ENCODE measurements at places on chromosomes 7 and 10.

DNA sequence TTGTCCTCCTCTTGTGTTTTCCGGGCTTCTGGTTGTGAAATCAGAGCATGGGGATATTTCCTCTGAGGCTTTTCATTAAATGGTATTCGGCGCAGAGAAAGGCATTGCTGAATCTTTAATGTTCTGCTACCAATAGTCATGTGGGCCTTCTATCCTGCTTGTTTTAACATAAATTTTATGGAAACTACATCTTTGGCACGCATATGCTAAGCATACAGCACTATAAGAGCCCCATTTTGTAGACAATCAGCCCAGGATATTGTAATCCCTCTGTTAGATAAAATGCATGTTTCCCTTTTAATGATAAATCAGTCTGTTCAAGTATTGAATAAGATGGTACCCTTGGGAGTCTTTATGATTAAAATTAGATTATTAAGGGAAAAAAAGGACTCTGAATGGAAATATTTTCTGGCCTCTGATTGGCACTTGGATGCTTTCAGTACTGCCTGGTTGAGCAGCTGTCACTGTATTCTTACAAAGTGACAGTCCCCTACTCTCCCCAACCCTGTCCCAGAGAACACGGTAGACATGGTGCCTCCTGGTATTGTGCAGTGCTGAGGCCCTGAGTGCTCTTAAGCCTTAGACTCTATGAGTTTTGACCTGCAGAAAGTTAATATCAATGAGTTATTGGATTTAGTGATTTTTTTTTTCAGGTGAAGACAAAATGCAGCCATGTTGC is 256.3 kb downstream of the POU6F2 start:
- DNase-seq: no peak

- DNase-seq: no peak
Measured at GRCh38 chr10:92486637-92487036, 87.3 kb downstream of the IDE start.

GRCh38 chr7:95684037-95684436 is 87.7 kb upstream of the PDK4 start:
- no peak for DNase-seq

DNA sequence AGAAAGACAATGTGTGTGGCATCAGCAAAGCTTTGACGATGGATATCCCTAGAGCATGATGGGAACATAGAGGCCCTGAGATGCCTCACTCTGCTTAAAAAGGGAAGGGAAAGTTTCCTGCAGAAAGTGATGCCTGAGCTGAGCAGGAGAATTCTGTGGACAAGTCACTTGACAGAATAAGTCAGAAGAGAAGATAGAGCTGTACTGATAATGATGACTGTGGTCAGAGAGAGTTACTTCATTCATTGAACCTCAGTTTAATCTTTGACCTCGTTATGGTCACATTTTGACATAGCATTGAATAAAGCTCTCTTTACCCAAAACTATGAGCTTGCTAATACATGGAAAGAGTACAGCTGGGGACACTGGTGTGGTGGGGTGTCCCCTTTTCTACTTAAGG is 7.6 kb downstream of the CUBN start:
- DNase-seq: no peak

GRCh38 chr10:97791824-97792721 is 20.3 kb upstream of the SFRP5 start:
- DNase-seq: peak; percentile 69

DNA sequence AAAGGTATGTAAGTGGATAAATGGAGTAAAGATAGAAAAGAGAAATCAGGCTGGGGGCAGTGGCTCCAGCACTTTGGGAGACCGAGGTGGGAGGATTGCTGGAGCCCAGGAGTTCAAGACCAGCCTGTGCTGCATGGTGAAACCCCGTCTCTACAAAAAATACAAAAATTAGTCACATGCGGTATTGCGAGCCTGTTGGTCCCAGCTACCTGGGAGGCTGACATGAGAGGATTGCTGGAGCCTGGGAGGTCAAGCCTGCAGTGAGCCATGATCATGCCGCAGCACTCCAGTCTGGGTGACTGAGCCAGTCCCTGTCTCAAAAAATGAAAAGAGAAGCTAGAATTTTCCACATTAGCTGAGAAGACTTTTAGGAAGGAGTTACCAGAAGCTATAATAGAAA is 14.8 kb downstream of the LCOR start:
- no peak for DNase-seq

- no peak for DNase-seq
Measured at GRCh38 chr7:92809760-92810573, 26.4 kb downstream of the CDK6 start.

GRCh38 chr10:54710918-54711317 is 90.1 kb downstream of the PCDH15 start:
- DNase-seq: no peak

- DNase-seq: no peak
Measured at GRCh38 chr10:128050936-128051335, 75.3 kb downstream of the MKI67 start.

DNA sequence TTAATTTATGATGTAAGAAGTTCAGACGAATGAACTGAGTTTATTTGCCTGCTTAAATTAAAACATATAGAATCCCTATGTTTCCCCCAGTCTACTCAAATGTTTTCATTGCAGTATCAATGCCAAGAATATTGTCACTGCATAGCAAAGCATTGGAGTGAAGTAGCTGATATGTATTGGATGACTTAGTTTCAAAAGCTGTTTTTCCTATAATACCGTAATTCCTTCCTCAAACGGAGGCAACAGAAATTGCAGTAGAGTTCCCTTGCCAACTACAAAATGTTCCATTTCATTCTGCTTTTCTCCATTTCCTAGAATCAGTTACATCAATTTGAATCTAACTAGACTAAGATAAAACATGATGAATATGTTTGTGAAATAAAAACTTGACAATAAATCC is 174.1 kb downstream of the CNTNAP2 start:
- no peak for DNase-seq

DNA sequence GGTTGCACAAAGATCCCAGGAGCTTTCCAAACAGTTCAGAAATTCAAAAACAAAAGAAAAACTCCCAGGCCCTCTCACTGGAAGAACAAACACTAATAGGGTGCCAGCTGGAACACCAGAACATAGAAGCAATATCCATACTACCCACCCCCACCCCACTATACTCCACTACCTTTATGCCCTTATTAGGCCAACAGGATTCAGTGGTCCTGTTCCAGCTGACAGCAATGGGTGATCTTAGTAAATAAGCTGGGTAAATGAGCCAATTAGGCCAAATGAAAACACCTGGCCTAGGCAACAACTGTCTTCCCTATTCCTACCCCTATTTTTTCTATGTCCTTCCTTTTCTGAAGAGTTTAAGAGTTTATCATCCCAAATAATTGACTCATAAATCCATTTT is 11.7 kb downstream of the NOC3L start:
- no peak for DNase-seq

GRCh38 chr7:124747072-124747471 is 18.5 kb downstream of the GPR37 start:
- no peak for DNase-seq

DNA sequence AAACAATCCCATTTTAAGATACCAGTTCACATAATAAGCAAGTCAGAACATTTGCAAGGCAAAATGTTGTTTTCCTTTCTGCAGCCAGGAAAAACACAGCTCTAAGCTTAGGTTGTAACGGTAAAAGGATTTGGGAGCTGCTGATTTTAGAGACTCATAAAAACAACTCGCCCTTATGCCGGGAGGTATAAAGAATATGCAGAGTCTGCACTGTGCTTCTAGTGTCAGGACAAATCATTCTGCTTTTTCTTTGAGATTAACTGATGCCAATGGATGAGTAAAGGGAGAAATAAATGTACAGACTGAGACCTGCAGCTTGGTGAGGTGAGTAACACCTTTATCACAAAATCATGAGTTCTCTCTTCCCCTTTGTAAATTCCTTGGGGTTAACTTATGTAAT is 2.0 kb upstream of the SFR1 start:
- DNase-seq: no peak

- no peak for DNase-seq
Measured at GRCh38 chr7:86978808-86979506, 80.5 kb downstream of the ELAPOR2 start.

GRCh38 chr10:1520909-1521565 is 216.3 kb downstream of the ADARB2 start:
- DNase-seq: no peak

GRCh38 chr10:126674741-126675515 is 4.4 kb upstream of the C10orf90 start:
- no peak for DNase-seq

- no peak for DNase-seq
Measured at GRCh38 chr7:149750122-149750845, 23.1 kb downstream of the ZNF467 start.

DNA sequence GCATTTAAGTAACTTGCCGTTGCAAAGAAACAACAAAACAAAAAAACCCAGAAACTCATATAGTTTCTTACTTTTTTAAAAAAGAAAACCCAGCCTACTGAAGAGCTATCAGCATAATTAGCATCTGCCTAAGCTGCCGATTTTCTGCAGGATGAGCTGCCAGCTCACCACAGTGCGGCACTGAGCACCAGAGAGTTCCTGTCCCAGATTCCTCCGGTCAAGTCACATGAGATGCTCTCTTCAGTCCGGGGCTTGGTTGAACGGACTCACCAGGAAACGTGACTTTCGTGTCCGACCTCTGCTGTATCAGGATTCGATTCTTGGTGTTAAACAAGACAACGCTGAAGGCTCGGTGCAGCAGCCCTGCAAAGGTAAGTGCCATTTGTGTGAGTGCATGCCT is 3.2 kb downstream of the IDI2 start:
- no peak for DNase-seq

DNA sequence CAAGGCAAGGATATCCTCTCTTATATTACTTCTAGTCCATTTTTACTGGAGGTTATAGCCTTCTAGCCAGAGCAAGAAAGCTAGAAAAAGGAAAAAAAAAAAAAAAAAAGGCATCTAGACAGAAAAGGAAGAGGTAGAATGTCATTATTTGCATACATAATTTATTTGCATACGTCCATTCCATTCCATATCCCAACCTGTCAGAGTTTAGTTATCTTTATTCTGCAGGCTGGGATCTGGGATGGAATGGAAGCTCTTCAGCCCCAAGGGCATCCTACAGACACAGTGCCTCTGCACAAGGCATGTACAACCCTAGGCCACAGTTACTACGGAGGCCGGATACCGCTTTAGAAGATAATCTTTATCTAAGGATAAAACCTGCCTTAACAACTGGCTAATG is 9.6 kb downstream of the CH25H start:
- no peak for DNase-seq

- DNase-seq: no peak
Measured at GRCh38 chr10:79394664-79395063, 47.4 kb downstream of the PPIF start.

GRCh38 chr7:11009631-11010030 is 36.0 kb downstream of the PHF14 start:
- DNase-seq: no peak

DNA sequence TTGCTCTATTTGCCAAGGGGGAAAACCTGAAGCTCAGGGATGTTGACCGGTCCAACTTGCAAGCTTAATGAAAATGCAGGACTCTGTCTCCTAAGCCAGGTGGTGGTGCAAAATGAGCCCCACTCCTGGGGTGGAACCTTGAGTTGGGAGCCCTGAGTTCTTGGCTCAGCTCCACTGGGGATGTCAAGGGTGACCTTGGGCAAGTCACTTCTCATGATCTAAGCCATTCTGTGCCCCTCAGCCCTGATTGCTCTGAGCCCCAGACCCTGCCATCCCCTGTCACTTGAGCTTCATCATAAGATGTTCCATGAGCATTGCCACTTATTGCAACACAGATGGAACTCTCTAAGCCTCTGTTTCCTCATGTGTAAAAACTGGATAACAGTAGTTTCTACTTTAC is 33.9 kb downstream of the MYL10 start:
- no peak for DNase-seq

- DNase-seq: no peak
Measured at GRCh38 chr10:113047963-113048781, 98.1 kb downstream of the TCF7L2 start.

GRCh38 chr7:47303695-47304453 is 278.0 kb downstream of the TNS3 start:
- DNase-seq: no peak

DNA sequence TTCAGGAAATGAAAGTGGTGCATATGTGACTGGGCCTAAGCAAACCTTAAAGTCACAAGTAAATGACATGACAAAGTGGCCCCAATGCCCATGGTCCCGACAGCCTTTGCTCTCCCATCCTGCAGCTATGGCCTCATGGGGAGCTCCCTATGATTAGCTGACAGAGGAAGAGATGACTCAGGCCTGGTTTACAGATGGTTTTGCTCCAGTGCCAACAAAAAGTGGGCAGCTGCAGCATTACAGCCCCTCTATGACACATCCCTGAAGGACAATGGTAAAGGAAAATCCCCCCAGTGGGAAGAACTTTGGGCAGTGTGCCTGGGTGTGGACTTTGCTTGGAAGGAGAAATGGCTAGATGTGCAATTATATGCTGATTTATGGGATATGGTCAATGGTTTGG is 105.1 kb upstream of the ADCY1 start:
- DNase-seq: no peak
